Type B pancreatic cell (in vitro differentiated cells): ENCODE measurements at places on chromosomes 16 and 17. TPM values are rescaled to one million over a fixed set of nuclear protein-coding genes. Genes with fewer than 3 reads are reported as not detected.

The WSCD1 gene
- total RNA-seq, result 8.9 and 16.1 TPM in 2 replicates

The MT1X gene
- 39.3 and 53.1 TPM in 2 replicates for total RNA-seq

The PLLP gene
- total RNA-seq, result 4.9 and 5.1 TPM in 2 replicates

The AXIN2 gene
- total RNA-seq, result 29.2 and 115 TPM in 2 replicates

The ZG16 gene
- 0.85 and 1.5 TPM in 2 replicates for total RNA-seq

The GCGR gene
- total RNA-seq, result 1.2 and 1.7 TPM in 2 replicates

The C17orf107 gene
- 4.4 and 9.3 TPM in 2 replicates for total RNA-seq

The MYH13 gene
- not detected in 2 replicates for total RNA-seq

The C17orf50 gene
- total RNA-seq, result not detected in 2 replicates

The NAGS gene
- 1.9 and 2.1 TPM in 2 replicates for total RNA-seq

The KRT14 gene
- total RNA-seq, result 0.19 and 0.64 TPM in 2 replicates

The CRHR1 gene
- total RNA-seq, result 0.17 and 0.43 TPM in 2 replicates

The ALDH3A1 gene
- 0.24 and 0.77 TPM in 2 replicates for total RNA-seq

The RAMP2 gene
- 1.5 and 8.3 TPM in 2 replicates for total RNA-seq

The FGF11 gene
- 21.8 and 76.0 TPM in 2 replicates for total RNA-seq

The GRAPL gene
- not detected in 2 replicates for total RNA-seq

The UMOD gene
- not detected in 2 replicates for total RNA-seq

The GP1BA gene
- not detected in 2 replicates for total RNA-seq

The KATNIP gene
- 35.8 and 54.8 TPM in 2 replicates for total RNA-seq

The PRSS53 gene
- total RNA-seq, result 3.5 and 5.1 TPM in 2 replicates

The ITGAX gene
- not detected in 2 replicates for total RNA-seq

The GLIS2 gene
- total RNA-seq, result 13.1 and 23.0 TPM in 2 replicates

The SRRM2 gene
- 620 and 749 TPM in 2 replicates for total RNA-seq

The C16orf96 gene
- 0.14 and 0.43 TPM in 2 replicates for total RNA-seq

The PABPN1L gene
- total RNA-seq, result 0.31 TPM in 1 of 2 replicates, not detected in the other

The ZNHIT3 gene
- 34.6 and 43.3 TPM in 2 replicates for total RNA-seq

The ALOX15B gene
- total RNA-seq, result not detected in 2 replicates

The CLEC18B gene
- total RNA-seq, result 0.69 and 8.2 TPM in 2 replicates

The IL17C gene
- 0.39 TPM in 1 of 2 replicates, not detected in the other for total RNA-seq

The CCDC200 gene
- not detected in 2 replicates for total RNA-seq

The GSDMA gene
- not detected in 2 replicates for total RNA-seq

The GAS7 gene
- total RNA-seq, result 5.9 and 19.5 TPM in 2 replicates

The AURKB gene
- 35.0 and 108 TPM in 2 replicates for total RNA-seq
